Activated CD4-positive, CD25-positive, alpha-beta regulatory T cell (primary cell): ENCODE measurements at places on chromosomes 6 and 20.

- no peak for DNase-seq
Measured at GRCh38 chr6:135008941-135009290, 45.7 kb downstream of the HBS1L start.

- no peak for DNase-seq
Measured at GRCh38 chr6:75213732-75214131, 7.9 kb upstream of the COL12A1 start.

DNA sequence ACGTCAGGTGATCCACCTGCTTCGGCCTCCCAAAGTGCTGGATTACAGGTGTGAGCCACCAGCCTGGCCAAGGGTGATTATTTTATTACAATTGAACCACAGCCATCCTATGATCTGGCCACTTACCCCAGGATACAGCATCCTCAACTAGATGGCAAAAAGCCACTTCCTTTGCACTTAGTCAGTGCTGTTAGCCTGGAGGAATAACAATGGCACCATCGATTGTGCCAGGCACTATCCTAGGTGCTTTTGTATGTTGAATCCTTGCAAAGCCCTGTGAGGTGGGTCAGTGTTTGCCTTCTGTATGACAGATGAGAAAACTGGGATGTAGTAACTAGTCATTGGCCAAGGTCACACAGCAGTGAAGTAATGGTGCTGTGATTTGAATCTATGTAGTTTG is 11.2 kb upstream of the TTPAL start:
- no peak for DNase-seq

DNA sequence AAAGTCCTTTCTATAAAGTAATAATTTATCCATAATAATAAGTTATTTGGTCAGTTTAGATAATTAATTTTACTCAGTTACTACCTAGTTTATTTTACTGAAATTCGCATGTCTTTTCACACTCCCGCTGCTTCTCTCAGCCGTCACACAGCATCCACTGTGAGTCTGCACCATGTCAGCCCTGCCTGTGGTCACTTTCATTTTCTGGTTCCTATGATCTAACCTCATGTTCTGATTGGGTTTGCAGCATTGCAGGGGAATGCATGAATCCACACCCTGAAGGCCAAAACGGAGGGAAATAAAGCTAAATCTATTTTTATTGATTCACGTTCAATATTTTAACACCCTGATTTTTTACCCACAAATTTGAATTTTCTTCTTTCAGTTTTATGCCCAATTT is 47.4 kb downstream of the PDE10A start:
- DNase-seq, result no peak

GRCh38 chr6:32847004-32847403 is 3.2 kb upstream of the PSMB8 start:
- DNase-seq, result no peak

DNA sequence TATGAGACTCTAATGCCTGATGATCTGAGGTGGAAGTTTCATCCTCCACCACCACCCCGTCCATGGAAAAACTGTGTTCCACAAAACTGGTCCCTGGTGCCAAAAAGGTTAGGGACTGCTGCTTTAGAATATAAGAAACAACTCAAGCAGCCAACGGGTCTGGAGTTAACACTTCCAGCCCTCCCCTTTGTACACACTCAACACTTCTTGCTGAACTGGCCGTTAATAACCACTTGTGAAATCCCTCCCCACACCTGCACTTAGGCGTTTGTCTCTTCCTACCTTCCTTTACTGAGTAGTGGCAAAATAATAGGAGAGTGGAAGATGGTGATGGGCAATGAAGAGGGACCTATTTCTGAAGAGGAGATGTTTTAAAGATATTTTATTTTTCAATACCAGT is 10.5 kb downstream of the SAYSD1 start:
- DNase-seq, result no peak
